Left colon (tissue), 2 donors: ENCODE measurements at places on chromosomes 7 and 10. TPM values are rescaled to one million over a fixed set of nuclear protein-coding genes. Genes with fewer than 3 reads are reported as not detected.

SH2D4B gene
- not detected for total RNA-seq

AKR1C2 gene
- 18.8 TPM for total RNA-seq

CRTAC1 gene
- 1.5 TPM for total RNA-seq

ITGA8 gene
- total RNA-seq, result 6.1 TPM

TMEM139 gene
- 21.8 TPM for total RNA-seq

SCART1 gene
- 3.9 TPM for total RNA-seq

DNA sequence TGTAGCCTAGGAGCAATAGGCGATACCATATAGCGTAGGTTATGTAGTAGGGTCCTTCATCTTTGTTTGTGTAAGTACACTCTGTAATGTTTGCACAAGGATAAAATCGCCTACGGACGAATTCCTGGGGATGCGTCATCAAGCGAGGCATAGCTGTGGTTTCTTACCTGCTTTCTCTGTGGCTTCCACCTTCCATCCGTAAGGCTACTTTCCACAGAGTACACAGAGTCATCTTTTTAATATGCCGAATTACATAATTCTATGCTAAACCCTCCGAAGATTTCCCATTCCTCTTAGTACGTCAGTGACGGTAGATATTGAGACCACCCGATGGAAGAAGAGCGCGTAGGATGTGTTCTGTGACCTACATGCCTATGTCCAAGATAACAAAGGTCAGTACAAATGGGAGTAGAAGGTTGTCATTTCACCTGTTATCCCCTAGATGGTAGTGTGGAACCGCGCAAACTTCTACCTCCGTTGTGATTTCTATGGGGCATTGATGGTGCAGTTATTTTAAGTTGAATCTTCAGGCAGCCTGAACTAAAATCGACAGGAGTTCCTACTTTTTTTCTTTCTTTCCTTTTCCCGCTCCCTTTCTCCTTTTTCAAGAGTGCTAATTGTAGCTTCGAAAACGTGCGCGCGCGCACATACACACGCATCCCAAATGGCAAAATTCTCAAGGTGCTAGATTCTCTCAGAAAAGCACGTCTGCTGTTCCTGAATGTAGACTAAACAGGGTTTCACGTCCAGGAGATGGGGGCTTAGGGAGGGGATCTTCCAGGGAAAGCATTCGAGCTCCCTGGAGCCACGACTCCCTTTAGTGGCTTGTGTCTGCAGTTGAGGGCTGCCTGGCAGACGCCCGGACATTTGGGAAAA lies 111.7 kb upstream of the MBL2 start:
- DNase-seq, result peak; percentile 11

DNA sequence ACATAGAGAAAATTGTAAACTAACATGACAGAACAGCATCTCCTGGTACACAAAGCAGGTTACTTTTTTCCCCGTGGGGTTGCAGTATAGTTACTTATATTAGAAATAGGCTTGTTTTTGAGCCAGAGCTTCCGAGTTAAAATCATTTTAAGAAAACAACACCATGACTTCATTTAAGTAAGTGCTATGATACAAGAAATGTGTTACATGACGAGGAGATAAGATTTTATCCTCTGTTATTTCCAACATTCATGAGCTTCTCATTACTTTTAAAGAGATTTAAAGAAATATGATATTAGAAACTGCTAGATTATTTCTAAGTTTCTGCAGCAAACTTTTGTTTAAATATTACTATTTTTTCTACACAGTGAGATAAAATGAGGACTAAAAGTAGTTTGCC lies 968.7 kb downstream of the GATA3 start:
- DNase-seq, result no peak

DNA sequence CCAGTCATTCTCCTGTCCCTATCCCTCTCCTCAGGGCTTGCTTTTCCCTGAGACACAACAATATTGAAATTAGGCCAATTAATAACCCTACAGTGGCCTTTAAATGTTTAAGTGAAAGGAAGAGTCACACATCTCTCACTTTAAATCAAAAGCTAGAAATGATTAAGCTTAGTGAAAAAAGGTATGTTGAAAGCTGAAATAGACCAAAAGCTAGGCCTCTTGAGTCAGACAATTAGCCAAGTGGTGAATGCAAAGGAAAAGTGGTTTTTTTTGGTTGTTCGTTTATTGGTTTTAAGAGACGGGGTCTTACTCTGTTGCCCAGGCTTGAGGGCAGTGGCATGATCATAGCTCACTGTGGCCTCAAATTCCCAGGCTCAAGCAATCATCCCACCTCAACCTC lies 9.7 kb upstream of the ATAD1 start:
- no peak for DNase-seq

- DNase-seq, result no peak
Observed at GRCh38 chr7:97851683-97852082, 20.5 kb downstream of the ASNS start.

DNA sequence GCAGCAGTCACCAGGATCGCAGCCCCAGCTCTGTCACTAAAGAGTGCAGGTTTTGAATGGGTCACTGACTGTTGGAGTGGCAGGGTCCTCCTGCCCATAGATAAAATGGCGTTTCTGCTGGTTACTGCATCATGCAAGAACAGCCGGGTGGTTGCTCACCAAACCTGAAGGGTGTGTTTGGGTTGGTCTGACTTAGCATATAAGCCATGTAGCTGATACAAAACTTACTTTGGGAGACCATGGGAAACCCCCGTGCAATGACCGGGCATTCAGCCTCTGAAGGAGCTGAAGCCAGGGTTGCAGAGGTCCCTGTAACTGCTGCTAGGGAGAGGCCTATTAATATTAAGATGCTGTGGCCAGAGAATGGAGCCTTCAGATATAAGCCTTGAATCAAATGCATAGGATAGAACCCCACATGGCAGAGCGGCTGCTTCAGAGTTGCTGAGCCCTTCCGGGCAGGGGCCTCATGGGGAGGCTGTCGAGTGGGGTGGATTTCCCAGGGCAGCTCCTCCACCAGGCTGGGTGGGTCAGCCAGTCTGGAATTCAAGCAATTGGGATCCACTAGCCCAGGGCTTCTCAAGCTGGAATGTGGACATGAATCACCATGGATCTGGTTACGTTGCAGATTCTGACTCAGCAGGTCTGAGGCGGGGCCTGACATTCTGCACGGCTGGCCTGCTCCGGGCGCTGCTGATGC lies 70.9 kb upstream of the CTBP2 start:
- DNase-seq, result no peak

DNA sequence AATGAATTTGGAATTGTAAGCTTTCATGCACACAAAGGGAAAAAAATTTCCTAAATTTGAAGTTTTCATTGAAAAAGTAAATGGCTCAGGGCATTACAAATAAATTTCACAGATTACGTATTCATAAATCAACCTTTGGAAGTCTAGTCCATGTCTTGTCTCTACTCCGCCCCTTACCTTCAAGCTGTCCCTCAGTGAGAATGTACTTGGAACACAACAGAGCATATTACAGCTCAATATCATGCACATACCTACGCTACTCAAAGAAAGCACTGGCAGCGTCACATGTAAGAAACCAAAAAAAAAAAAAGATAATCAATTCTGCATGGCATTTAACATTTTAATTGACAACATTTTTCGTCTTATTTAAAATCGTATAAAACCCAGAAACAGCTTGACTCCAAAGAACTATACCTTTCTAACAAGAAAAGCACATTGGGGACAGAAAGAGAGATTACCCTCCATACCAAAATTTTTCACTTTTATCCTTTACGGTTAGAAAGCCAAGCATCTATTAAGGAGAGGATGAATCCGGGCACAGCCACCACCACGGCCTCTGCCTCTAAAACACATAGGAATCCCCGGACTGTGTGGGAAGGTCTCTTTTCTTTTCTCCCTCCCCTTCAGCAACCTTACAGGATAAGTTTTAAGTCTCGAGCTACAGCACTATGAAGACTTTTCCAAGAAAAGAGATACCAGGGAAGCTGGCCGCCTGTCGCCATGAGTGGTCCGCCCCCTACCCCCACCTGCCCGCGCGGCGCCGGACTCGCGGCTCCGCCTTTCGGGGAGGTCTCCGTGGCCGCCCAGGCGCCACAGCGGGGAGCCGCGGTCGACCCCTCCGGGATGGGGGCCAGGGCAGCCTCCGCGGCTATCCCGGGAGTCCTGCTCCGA lies 1.1 kb downstream of the JMJD1C start:
- no peak for DNase-seq

- no peak for DNase-seq
Observed at GRCh38 chr10:104322416-104322782, 15.9 kb downstream of the ITPRIP start.

GRCh38 chr7:69577221-69577620 lies 21.1 kb upstream of the AUTS2 start:
- DNase-seq, result no peak

- no peak for DNase-seq
Observed at GRCh38 chr10:43390759-43391158, 18.2 kb downstream of the HNRNPF start.

DNA sequence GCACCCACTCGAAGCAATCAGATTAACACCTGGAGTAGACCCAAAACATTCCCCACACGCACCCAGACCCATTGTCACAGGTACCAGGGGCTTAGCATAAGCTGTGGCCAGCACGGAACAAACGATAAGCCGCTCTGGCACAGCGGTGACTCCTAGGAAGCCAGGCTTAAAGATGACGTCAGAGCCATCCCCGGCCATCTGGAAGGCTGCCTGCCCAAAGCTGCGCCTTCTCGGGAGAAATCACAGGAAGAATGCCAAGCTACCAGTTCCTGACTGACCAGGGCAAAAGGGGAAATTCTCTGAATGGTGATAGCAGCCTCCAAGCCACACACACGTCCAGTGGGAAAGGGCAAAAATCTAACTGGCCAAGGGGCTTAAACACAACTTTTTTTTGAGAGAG lies 13.0 kb upstream of the WIPI2 start:
- DNase-seq, result peak; percentile 52

- DNase-seq, result no peak
Observed at GRCh38 chr7:5211730-5212482, 21.9 kb downstream of the WIPI2 start.

- DNase-seq, result no peak
Observed at GRCh38 chr10:2839081-2839725, 228.1 kb upstream of the PFKP start.

- DNase-seq, result no peak
Observed at GRCh38 chr10:87960230-87960629, 96.8 kb downstream of the PTEN start.

DNA sequence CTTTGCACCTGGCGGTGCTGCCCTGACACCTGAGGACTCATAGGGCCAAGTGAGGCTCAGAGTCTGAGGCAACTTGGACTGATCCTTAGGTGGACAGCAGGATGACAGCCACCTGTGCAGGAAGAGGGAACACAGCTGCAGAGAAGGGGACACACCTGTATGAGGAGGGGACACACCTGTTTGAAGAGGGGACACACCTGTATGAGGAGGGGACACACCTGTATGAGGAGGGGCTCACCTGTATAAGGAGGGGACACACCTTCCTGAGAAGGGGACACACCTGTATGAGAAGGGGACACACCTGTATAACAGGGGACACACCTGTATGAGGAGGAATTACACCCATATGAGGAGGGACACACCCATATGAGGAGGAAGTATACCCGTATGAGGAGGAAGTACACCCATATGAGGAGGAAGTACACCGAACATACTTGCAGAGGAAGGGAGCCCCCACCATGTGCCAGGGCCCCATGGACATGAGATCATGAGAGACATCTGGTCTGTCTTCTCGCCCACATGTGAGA lies 285.9 kb downstream of the ADARB2 start:
- peak; percentile 21 for DNase-seq

GRCh38 chr10:116706281-116706680 lies 36.1 kb downstream of the HSPA12A start:
- DNase-seq, result no peak

DNA sequence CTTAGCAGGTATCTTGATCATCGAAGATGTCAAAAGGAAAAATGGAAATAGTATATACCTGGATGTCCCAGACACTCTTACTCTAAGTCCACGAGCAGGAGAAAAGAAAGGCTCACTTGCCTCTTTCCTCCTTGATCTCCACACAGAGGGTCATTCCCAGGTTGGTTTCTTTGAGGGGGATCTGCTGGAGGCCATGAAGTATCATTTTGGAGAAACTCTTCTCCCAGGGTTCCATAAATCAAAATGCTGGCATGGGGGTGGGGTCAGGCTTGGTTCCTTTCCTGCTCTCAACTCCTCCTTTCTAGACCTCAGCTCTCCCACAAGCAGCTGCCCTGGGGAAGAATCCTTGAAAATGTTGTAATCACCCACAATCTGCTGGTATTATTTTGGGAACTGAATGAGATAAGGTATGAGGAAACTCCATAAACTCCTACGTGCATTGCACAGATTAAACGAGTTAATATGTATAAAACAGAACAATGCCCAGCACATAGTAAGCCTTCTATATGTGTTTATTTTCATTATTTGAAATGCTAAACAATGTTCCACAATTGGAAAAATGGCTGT lies 54.4 kb downstream of the PRKCQ start:
- no peak for DNase-seq

- no peak for DNase-seq
Observed at GRCh38 chr7:27032839-27033238, 63.0 kb downstream of the HOXA1 start.
